ENCODE measurements at places on chromosomes 3 and 15. TPM values are rescaled to one million over a fixed set of nuclear protein-coding genes. Genes with fewer than 3 reads are reported as not detected.

GRCh38 chr3:13615019-13615528 lies 66.1 kb downstream of the FBLN2 start:
- ATAC-seq = no peak

GRCh38 chr3:124157748-124158147 lies 165.8 kb upstream of the ROPN1 start:
- no peak for ATAC-seq

- ATAC-seq = no peak
Observed at GRCh38 chr15:71082803-71083202, 32.5 kb upstream of the THSD4 start.

- ATAC-seq = no peak
Observed at GRCh38 chr3:94500146-94500545, 437.3 kb downstream of the NSUN3 start.

DNA sequence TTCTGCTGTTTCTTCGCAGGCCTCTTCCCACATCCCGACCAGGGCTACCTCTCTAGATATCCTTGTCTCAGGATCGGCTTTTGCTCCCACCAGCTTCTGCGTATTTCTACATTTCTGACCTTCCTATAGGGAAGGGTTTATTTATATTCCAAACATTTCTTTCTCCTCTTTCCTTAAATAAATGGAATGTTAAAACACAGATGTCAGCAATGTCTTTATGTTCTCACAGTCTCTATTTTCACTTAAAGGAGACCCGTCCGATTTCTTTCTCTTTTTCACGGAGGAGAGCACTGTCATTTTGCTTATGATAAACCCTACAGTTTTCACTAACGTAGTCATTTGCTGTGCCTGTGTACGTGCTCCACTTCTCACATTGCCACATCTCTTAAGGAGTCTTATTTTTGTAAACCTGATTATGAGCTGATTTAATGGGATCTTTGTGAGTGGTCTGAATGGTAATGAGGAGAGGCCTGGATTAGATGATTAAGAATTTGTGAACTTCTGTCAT lies 630 bp downstream of the KIF15 start:
- no peak for ATAC-seq

DNA sequence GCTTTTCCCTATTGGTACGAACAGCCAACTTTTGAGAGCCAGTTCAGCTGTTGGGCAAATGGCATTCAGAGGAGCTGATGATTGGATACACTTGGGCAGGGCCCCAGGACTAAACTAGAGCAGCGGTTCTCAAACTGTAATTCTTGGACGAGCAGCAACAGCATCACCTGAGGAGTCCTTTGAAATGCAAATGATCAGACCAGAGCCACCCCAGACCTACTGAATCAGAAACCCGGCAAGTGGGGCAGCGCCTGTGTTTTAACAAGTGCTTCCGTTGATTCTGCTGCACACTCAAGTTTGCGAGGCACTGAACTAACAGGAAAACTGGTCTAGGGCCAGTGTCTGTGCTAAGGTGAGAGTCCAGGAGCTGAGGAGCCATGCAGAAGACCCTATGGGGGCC lies 239.7 kb downstream of the UACA start:
- ATAC-seq = no peak

DNA sequence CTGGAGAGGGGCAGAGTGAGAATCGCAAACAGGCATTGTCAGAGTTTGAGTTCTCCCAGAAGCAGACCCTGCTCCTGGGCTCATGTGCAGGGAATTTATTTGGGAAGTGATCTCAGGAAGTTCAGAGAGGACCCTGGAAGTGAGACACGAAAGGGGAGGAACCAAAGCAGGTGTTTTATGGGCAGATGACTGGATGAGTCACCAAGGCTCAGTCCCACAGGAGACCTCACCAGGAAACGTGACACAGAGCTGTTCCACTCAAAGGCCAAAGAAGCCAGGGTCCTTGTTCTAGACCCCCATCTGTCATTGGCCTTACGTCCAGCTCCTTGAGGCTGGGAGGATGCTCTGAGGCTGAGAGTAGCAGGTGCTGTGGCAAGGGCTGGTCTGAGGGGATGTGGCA lies 43.4 kb upstream of the SEC22A start:
- no peak for ATAC-seq

GRCh38 chr3:195859061-195859845 lies 47.5 kb upstream of the MUC4 start:
- peak; percentile 36 for ATAC-seq

- no peak for ATAC-seq
Observed at GRCh38 chr3:131277836-131278497, 103.6 kb upstream of the NUDT16 start.

DNA sequence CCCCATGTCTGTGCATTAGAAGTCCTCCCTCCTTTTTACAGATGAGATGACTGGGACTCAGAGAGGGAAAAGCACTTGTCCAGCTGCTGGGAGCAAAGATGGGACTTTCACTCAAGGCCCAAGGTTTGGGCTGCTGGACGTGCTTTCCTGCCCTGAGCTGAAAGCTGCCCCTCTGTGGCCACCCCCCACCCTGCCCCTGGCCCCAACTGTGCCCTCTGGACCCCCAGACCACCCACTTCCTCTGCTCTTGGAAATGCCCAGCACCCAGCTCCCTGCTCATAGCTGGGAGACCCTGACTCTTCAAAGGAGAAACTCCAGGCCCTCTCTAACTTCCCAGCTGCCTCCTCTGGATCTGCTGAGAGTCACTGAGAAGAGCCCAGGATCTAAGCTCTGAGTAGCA lies 20.7 kb downstream of the GRIP2 start:
- ATAC-seq = no peak

DNA sequence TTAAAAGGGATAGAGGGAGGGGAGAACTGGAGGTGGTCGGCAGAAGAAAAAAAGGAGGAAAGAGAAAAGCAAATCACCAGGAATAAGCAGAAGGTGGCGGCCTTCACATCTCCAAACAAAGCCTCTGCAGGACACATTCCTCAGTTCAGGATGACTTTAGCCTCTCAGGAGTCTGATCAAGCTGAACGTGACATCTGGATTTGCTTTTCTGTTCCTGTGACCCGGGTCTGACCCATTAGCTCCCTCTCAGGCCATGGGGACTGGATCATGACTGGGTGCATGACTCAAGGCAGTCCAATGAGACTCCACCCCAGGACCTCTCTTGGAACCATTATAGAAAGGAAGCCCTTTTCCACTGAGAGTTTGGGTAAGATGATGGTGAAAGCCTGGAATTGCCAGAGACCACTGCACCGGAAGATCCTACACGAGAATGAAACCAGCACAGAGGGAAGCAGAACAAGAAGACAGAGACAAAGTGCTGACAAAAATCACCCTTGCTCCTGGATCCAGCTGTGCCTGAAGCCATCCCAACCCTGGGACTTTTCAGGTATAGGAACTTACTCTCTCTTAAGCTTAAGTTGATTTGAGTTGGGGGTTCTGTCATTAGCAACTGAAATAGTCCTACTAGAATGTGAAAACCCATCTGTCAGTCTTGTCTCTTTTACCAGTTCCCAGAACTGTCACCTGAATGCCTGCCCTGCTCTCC lies 45.4 kb upstream of the RAD18 start:
- ATAC-seq = no peak

- ATAC-seq = no peak
Observed at GRCh38 chr3:157695586-157695985, 192.4 kb upstream of the VEPH1 start.

GRCh38 chr3:37961622-37962431 lies 28.8 kb upstream of the VILL start:
- no peak for ATAC-seq

The HRG gene
- total RNA-seq = not detected

The ITPKA gene
- total RNA-seq = 0.85 TPM

The SPATA12 gene
- total RNA-seq = not detected

The CD200R1 gene
- total RNA-seq = 2.2 TPM

The AADACL2 gene
- total RNA-seq = not detected

The PCLAF gene
- total RNA-seq = not detected

The LRRN1 gene
- total RNA-seq = 3.1 TPM

All from gastroesophageal sphincter (tissue), 4 donors.